Activated T-helper 1 cell treated with anti-CD3 and anti-CD28 coated beads, Interleukin-2, amount 50 U/mL, for 16 hours (primary cell): ENCODE measurements at places on chromosomes 7 and 10.

GRCh38 chr7:68587599-68587998 lies 1010.7 kb upstream of the AUTS2 start:
- DNase-seq = no peak

- DNase-seq = no peak
These were observed 25.9 kb downstream of the HSPB1 start for GRCh38 chr7:76328389-76328788.

GRCh38 chr10:43236176-43236850 lies 30.6 kb downstream of the RASGEF1A start:
- no peak for DNase-seq

DNA sequence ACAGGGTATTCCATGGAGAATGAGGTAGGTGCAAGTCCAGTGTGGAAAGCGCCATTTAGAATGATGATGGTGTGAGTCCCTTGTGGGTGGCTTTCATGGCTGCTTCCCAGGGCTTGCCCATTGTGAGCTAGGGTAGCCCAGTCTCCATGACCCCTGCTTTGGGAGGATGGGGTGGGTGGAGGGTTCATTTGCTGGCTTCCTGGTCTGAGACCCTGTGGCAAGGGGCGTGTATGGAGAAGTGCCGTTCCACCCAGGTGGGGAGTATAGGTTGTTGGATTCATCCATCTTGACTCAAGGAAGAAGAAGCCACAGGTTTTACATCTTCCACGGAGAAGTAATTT lies 27.7 kb downstream of the CCM2 start:
- no peak for DNase-seq

- no peak for DNase-seq
These were observed 479 bp downstream of the CYP26A1 start for GRCh38 chr10:93074147-93074596.

GRCh38 chr7:56099653-56100052 lies 6.6 kb downstream of the CHCHD2 start:
- no peak for DNase-seq

DNA sequence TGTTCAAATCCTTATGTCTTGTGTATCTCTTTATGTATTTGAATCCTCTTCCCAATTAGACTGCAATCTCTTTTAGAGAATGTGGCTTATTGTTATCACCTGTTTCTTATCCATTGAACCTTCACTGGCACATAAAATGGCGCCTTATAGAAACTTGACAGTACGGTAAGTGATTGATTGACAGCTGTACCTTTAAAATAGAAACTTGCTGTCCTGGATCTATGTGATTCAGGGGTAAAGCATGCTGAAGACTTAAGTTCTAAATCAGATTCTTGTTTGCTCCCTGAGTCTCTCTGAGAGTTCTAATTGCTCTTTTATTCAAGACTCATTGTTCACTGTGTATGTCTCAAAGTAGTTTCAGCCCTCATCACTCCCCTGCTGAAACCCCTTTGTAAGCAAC lies 91.3 kb downstream of the CACNB2 start:
- no peak for DNase-seq

DNA sequence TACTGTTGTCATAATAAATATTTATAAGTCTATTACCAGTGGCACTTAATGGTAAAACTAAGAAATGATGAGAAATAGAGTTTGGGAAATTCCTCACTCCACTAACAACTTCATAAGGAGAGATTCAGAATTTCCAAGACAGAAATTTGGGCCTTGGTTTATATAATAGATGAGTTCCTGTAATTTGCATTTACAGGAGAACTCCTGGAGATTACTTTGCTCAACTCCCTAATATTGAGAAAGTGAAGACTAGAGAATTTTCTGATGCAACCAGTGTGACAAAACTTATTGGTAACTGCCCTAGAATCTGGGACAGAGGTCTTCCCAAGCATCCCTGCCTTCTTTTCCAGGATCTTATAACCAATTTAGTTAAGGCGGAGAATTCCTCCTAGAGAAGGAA lies 49.1 kb upstream of the GSAP start:
- no peak for DNase-seq

DNA sequence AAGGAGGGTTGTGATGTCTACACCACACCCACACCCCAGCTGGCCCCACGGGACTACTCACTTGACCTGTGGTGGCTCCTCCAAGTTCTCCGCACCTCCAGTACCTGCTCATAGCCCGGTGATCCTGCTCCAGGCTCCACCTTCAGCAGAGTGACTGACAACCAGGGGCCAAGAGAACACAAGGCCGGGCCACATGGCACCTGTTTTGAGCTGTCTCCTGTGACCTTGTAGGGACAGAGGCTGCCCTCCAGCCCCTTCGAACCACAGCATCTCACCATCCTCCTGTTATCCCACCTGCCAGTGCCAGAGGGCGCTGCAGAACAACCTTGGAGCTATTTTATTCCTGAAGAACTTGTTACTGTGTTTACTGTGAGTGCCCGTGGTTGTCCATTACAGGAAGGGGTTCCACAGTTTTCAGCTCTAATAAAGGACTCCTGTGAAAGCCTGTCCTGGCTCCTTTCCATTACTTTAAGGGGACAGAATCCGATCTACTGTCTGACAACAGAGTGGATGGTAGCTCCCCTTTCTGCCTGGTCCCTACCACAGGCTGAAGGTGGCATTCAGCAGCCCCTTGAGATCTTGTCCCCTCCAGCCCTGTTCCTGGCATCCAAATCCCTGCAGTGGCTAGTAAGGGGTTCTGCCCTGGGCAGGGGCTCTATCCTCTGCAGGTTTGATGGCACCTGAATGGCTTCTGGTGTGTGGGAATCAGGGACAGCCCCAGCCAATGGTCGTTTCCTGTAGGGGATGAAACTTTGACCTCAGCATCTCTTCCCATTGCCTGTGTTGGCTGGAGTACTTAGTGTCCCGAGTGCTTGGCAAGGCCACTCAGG lies 50.8 kb downstream of the C10orf120 start:
- no peak for DNase-seq

DNA sequence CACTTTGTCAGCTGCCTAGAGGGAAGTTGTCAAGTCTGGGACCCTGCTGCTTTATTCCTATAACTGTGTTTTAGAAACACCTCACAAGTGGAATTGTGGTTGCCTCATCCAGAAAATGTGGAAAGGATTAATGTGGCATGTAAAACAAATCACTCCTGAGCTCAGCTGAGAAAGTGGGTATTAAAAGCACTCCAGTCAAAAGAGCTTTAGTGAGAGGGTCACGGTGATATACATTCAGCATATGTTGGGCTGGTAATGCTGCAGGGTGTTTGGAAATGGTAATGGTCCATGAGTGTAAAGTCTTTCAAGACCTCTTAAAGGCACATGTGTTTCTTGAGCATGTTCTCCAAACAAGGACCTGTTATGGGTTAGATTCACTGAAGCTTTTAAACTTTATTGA lies 318.2 kb upstream of the MEOX2 start:
- DNase-seq = no peak

- DNase-seq = no peak
These were observed 43.2 kb downstream of the BTRC start for GRCh38 chr10:101397140-101397539.

GRCh38 chr10:132816718-132817117 lies 30.8 kb upstream of the NKX6-2 start:
- no peak for DNase-seq

- no peak for DNase-seq
These were observed 104.9 kb upstream of the PDE1C start for GRCh38 chr7:32175099-32175498.

DNA sequence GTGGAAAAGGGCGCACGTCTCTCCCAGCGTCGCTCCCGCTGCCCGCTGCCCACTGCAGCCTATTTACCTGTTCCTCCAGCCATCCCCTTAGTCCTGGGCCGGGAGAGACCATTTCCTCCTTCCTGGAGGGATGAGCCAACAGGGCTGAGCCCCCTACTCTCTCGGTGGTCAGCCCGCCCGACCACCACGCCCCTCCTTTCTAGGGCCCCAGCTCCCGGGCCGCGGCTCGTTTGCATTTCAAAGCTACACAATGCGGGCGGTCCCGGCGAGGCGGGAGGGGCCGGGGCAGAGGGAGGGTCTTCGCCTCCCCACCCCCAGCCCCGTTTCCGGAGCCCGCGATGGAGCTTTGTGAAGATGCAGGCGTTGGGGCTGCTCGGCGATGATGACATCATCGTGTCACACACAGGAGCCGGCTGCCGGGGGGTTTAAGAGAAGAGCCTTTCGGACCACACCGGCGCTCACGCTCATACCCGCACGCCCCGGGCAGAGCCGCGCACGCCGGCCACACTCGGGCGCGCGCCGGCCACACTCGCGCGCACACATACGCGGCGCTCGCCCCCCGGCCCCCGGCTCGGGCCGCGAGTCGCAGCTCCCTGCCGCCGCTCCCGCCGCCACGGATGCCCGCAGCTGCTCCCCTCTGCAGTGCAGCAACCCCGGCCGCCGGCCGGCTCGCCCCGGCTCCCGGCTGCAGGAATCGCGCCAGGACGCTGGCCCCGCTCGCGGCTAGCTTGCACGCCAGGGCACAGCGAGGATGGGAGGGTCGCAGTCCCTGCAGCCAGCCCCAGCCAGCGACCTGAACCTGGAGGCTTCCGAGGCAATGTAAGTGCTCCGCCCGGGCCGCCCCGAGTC lies 107.7 kb upstream of the BTBD16 start:
- no peak for DNase-seq

GRCh38 chr7:102322202-102322715 lies 34.0 kb downstream of the SPDYE6 start:
- no peak for DNase-seq

DNA sequence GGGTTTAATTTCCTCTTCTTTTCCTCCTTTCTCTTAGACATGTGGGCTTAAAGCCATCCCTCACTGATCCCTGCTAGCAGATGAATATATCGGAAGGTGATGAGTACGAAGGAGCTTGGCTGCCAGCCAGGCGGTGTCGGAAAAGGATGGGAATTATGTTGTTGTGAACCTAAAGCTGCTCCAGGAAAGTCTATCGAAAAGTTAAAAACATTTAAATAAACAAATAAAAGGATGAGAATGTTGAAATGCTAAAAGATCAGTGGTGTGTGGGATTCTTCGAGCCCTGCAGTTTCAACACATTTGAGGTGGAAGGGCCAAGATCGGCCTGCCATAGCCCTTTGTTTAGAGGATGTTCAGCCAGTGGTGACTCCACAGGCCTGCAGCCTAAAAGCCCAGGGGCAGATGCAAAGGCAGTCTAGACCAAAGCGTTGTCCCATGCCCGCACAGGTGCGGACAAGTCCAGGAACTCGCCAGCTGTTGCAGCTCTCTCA lies 107.9 kb downstream of the JCAD start:
- no peak for DNase-seq

- no peak for DNase-seq
These were observed 82.8 kb upstream of the VIPR2 start for GRCh38 chr7:159227433-159227832.

DNA sequence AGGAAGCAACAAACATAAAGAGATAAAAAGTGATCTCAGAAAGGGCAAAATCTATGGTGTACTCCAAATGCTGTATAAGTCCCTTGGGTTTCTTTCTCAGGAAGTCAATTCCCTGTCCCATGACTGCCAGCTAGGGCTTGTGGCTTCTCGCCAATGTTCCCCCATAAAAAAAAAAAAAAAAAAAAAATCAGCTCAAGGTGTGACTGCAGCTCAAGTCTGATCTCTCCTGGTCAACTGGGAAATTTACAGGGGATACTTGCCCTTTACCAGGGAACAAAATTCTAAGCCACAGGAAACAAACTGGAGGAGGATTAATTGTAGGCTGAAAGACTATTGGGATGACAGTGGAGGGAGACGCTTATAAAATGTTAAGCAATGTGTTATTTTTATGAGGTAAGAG lies 76.0 kb downstream of the PCGF5 start:
- no peak for DNase-seq

DNA sequence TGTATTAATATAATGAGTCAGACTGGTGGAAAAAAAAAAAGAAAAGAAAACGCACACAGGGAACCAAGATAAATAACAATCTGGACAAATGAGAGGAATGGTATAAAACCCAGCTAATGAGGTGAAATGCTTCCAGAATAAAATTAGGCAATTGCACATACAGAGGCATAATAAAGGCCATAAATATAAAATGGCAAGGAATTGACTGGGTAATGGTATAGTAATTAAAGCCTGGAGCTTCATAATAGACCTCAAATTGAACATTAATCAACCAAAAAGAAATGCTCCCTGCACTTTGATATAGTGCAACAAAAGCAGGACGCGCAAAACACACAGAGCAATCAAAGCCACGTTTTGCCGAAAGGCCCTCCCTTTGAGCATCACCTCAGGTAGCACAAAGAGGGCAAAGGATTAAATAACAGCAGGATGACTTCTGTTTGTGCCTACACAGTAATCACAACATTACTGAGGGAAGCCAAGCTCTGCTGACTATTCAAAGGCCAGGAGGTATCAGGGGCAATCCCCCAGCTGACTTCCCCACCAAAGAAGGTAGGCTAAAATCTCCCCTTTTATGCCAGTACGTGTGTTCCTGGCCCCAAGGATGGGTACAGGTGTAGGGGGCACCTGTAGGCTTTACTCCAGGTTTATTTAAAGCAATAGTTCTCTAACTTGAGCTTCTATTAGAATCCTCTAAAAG lies 343.7 kb downstream of the ELMO1 start:
- DNase-seq = no peak

DNA sequence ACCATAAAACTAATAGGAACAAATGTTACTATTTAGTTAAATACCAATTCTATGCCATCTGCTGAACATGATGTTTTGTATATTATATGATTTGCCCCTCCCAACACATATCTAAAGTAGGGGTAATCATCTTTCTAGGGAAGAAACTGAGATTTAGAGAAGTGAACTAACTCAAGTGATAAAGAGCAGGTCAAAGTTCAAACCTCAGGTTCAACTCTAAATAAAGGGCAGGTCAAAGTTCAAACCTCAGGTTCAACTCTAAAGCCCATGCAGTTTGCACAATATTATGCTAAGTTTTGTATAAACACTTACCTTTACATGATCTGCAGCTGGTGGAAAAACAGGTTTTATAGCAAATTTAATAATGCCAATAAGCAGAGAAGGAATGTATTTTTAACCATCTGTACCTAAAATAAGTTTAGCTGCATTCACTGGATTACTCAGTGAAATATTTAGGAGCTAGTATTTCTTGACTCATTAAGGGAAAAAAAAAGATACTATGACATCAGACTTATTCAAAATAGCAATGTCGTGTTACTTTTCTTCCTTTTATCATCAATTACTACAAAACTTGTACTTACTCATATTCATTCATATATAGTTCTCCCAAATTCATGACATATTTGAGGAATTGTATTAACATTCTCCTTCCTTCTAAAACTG lies 1194.3 kb upstream of the CELF2 start:
- no peak for DNase-seq

- DNase-seq = no peak
These were observed 5.8 kb upstream of the FHIP2A start for GRCh38 chr10:114815791-114816190.
